Bronchus fibroblast of lung (primary cell): ENCODE measurements at places on chromosomes 4 and X. TPM values are rescaled to one million over a fixed set of nuclear protein-coding genes. Genes with fewer than 3 reads are reported as not detected.

Gene MTCP1
- 0.59 and 1.5 TPM in 2 replicates for total RNA-seq

Gene EREG
- total RNA-seq, result 5.1 and 5.9 TPM in 2 replicates

Gene GLRA2
- total RNA-seq, result not detected in 2 replicates

Gene CT45A10
- not detected in 2 replicates for total RNA-seq

Gene SPANXA2
- not detected in 2 replicates for total RNA-seq

Gene ADGRG4
- not detected in 2 replicates for total RNA-seq

Gene SOD3
- total RNA-seq, result 4.5 TPM in 2 replicates

Gene FTSJ1
- total RNA-seq, result 82.4 and 98.2 TPM in 2 replicates

Gene EDA
- total RNA-seq, result 0.30 and 0.34 TPM in 2 replicates

Gene PPBP
- 0.34 TPM in 1 of 2 replicates, not detected in the other for total RNA-seq

Gene WFS1
- 19.8 and 22.9 TPM in 2 replicates for total RNA-seq

Gene SHROOM4
- 0.59 and 0.84 TPM in 2 replicates for total RNA-seq

Gene MSANTD1
- total RNA-seq, result 0.17 TPM in 1 of 2 replicates, not detected in the other

Gene MAGEA1
- total RNA-seq, result not detected in 2 replicates
